ENCODE measurements at places on chromosomes 12 and 14.

GRCh38 chr12:3263939-3264922 lies 187.1 kb downstream of the TSPAN9 start:
- DNase-seq = no peak

DNA sequence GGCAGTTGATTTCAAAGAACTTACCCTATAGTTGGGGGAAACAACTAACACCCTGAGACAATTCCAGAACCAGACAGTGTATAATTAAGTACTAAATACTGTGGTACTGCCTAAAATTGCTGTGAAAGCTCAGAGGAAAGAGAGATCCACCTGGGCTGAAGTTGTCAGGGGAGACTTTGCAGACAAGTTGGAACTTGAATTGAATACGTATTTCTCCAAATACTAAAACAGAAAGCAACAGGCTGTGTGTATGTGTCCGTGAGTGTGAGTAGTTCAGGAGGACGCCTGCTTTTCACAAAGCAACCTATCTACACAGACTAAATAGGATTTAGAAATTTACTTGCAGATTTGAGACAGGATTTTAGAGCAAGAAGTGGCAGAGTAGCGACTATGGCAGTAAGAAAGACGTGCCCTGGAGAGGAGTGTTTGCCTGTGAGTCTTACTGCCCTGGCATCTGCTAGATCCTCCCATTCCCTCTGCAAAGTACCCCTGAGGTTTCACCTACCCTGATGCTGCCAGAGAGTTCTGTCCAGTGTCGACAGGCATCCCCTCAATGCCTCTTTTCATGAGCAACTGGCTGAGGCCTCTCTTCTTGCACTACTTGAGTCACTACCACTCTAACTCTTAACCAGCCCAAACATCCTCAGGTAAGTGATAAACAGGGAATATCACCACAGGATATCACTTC lies 37.4 kb upstream of the BMP4 start:
- no peak for DNase-seq

DNA sequence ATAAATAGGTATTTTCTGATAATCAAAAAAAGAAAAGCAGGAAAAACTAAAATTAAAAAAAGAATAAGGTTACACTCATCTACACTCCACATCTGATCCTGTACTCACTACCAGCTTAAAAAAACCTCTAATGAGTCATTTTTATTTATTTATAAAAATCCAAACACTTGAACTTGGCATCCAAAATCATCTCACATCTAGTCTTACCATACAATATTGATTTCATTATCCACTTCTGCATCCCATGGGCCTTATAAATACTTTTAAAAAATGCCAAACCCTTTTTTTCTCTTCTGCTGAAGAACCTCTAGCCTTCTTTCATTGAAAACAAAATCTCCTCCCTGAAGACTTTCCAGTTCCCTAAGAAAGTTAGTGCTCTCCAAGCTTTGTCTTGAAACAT lies 109.7 kb downstream of the TMTC3 start:
- no peak for DNase-seq

GRCh38 chr12:91690531-91690930 lies 455.1 kb downstream of the BTG1 start:
- no peak for DNase-seq

DNA sequence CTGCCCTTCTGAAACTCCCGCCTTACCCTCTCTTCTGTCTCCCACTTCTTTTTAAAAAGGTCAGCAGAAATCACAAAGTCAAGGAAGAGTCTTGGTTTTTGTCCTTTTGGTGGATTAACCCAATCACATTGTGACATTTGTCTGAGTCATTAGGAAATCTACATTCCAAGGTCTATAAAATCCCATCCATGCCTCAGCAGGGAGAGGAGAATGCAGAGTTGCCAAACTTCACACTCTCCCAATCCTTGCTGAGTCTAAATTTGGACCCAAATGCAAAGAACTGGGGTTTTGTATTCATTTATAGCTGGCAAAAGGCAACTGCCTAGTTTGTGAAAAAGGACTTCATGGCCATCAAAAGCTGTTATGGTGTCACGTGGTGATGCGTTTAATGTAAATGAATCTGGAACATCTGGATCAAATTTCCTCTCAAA lies 67.9 kb downstream of the TMEM30B start:
- no peak for DNase-seq

DNA sequence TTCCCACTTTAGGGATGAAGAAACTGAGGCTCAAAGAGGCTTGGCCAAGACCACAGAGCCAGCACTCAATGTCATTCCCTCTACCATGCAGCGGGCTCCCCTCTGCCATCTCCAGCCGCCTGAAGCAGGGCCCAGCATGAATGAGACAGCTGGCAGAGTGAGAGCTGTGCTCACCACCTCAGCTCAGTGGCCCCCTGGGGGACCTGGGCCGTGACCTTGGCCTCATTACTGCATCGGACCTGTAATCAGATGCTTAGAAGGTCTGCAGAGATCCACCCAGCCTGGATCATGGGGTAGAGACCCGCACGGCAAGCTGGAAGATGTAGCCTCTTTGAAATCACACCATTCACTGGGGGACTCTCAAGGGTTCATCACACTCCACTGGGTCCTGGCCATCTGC lies 22.7 kb upstream of the CORO1C start:
- no peak for DNase-seq

GRCh38 chr12:50188241-50188781 lies 21.1 kb upstream of the CERS5 start:
- DNase-seq = no peak

- DNase-seq = peak; percentile 82
These were observed at the start of gene FAR2 for GRCh38 chr12:29148911-29149690. TSS of gene FAR2 (plus strand) at chr12:29149278. CDS start at chr12:29270450, 121,172 bp downstream.

- no peak for DNase-seq
These were observed 3.9 kb downstream of the GPHN start for GRCh38 chr14:66511849-66512248.

DNA sequence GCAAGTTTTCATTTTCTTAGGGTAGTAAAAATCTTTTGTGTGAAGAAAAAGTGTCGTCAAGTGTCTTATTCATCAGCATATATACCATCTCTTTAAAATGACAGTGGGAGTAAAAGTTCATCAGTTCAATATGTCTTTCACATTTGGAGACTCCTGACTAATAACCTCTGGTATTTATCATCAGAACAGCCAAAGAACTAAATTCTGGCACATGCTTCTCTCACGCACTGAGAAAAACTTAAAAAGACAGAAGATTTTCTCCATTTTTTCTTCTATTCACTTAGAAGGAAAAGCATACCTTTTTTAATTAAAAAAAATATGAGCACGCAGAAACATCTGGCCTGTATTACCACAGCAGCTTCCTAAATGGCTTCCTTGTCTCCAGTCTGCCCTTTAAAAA lies 265.7 kb downstream of the AKAP6 start:
- DNase-seq = no peak

DNA sequence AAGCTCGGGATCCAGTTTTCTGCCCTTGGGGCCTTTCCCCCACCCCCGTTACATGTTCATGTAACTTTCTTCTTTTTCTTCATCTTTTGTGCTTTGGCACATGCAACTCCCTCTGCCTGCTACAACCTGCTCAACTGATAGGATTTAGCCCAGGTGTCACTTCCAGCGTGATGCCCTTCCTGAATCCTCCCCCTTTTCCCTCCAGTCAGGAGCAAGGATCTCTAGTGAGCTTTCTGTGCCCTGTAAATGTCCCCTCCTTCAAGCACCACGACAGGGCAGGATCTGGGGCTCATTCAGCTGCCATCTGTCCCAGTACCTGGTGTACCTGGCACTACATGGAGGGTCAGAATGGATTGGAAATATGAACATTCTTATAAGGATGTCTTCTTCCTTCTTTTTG lies 15.3 kb downstream of the PELI2 start:
- DNase-seq = peak; percentile 30

GRCh38 chr12:127600211-127600610 lies 666.8 kb upstream of the TMEM132C start:
- no peak for DNase-seq

DNA sequence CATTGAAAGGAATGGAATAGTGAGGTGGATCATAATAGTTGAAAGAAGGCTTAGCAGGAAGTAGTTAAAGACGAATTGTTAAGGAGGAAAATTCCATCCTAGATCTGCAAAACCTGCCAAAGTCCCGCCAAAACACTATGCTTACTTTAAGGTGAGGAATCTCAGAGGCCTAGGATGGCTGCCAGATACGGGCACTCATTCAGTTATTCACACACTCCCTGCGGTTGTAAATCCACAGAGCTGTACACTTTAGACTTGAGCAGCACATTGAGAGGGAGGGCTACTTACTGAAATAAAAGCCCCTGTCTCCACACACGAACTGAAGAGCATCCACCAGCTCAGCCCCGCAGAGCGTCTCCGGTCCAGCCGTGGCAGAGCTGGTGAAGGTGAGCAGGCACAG lies 5.0 kb downstream of the IGF1 start:
- DNase-seq = no peak

DNA sequence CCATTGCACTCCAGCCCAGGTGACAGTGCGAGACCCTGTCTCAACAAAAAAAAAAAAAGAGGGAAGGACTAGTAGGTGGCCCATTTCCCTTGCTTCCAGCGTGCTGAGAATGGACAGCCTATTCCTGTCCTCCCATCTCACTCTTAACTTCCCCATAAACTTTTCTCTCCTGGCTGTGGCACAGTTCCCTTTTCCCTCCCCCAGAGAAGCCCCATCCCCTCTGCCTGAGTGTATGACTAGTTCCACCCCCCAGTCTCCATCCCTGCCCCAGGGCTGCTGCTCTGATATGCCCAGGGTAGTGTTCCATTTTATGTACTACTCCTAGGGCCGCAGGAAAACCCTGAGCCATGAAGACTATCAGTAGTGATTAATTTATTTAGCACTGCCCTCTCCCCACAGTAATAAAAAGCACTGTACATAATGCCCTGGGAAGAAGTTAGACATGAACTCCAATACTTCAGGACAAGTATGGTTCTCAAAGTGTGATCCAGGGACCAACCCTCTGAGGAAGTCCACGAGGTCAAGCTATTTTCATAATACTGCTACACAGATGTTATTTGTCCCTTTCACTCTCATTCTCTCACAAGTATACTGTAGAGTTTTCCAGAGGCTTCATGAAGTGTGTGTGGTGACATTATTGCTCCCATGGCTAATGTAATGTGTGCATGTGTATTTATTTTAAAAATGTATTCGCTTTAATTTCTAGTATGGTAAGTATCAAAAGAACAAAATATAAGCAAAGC lies 11.5 kb upstream of the CHD4 start:
- DNase-seq = no peak

GRCh38 chr12:22935090-22935489 lies 310.1 kb downstream of the ETNK1 start:
- no peak for DNase-seq

GRCh38 chr14:80150301-80150700 lies 61.0 kb downstream of the DIO2 start:
- no peak for DNase-seq

GRCh38 chr14:24297190-24297964 lies 2.2 kb downstream of the DHRS1 start:
- DNase-seq = peak; percentile 19

- no peak for DNase-seq
These were observed 37.0 kb downstream of the WASHC3 start for GRCh38 chr12:102024765-102025164.

DNA sequence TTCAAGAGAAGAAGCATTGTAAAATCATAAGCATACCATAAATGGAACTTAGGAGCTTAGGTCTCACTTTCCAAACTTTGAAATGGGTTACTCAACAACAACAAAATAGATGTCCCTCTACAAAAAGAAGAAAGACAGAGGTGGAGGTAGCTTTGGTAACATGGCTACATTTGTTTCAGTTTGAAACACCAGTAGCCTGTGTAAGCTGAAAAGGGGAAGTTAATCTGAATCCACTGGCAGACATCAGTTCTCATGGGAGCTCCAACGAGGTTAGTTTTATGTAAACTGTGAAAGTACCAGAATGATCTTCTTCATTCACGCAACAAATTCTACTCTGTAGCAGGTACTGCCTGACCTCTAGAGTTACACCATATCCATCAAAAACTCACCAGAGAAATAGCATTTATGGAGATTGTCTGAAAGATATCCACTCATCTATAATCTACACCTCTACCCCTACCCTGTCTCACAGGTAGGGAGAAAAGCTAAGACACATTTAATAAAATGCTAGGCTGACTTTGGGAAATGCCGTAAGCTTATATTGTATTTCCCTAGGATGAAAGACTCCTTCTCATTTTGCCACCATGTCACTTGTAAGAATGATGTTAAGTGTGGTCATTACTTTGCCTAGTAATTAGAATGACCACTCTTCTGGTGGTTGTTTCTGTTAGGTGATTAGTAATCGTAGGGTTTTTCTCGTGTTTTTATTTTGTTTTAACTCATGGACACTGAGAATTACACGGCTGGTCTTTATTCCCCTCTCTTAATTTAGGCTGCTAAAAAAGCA lies 224.1 kb downstream of the ASCL1 start:
- no peak for DNase-seq

- DNase-seq = no peak
These were observed 64.5 kb upstream of the STK38L start for GRCh38 chr12:27179400-27180214.

DNA sequence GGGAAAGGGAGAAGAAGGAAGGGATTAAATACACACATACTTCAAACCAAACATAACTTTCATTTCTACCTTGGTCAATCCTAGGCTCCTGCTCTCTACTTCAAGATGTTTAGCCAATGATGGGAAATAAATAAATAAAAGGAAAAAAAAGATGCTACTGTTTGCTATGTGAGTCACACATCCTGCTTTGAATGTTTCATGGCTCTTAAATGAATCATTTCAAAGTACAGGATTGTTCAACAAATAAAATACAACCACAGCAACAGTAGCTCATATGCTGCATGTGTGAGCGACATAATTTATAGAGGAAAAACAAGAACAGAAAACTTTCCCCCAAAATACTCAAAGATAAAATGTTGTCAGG lies 54.3 kb upstream of the NPFF start:
- DNase-seq = no peak

DNA sequence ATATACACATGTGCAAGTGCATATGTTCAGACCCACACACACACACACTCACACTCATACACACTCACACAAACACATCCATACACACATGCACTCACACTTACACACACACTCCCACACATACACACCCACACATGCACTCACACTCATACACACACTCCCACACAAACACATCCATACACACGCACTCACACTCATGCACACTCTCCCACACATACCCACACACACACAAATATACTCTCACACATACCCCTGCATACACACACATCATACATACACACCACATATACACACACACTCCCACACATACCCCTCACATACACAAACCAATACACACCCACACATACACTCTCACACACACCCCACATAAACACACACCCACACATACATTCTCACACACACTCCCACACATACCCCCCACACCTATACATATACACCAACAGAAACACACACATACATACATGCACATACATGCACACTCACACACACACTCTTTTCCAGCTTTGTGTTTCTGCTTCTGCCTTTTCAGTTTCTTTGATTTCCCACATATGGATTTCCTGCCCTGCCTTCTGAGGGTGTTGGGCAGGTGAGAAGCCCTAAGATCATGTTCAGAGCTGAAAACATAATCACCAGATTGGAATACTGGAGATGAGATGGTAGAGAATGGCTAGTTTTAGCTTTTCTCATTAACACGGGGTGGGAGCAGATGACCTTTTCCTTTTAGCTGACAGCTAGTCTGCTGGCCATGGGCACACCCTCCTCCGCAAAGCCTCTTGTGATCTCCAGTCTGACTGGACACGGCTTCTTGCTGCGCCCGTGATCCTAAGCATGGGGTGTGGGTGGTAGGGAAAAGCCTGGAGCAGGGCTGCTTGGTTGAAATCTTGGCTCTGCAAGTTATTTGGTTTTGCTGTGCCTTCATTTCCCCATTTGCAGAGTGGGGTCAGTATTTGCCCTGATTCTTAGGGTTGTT lies 214.0 kb downstream of the CHST11 start:
- no peak for DNase-seq

- no peak for DNase-seq
These were observed 52.9 kb upstream of the OXA1L start for GRCh38 chr14:22713631-22713950.

- no peak for DNase-seq
These were observed 46.6 kb upstream of the FZD10 start for GRCh38 chr12:130115646-130116045.
